Stimulated activated naive CD8-positive, alpha-beta T cell treated with anti-CD3 and anti-CD28 coated beads, Interleukin-15, Interleukin-2, amounts not matched to agents 100 U/mL and 50 U/mL, for 24 hours (primary cell): ENCODE measurements at places on chromosomes 5 and 9.

- DNase-seq = no peak
Measured at GRCh38 chr9:135305546-135306180, 173.9 kb upstream of the PPP1R26 start.

GRCh38 chr9:115978091-115978490, 175.5 kb upstream of the PAPPA start:
- DNase-seq = no peak

GRCh38 chr9:7320139-7320538, 479.4 kb downstream of the DMAC1 start:
- DNase-seq = no peak

DNA sequence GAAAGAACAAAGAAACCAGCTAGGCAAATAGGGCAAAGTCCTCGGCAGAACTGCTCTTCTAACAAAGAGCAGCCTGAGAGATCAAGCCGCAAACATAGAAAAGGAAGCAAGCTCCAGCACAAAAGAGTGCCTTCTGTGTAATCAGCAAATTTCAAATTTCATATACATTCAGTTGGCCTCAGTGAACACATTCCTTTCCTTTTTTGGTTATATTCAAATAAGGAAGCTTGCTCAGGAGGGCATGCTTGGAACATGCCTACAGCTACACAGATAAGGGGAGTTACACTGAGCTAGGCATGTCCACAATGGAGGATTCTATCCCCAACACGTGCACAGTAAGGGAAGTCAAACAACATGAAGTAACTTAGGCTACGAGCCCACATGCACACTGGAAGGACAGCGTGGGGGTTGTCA, 23.4 kb downstream of the IL33 start:
- DNase-seq = no peak

GRCh38 chr9:92973700-92974099, 26.4 kb downstream of the FGD3 start:
- DNase-seq = no peak

DNA sequence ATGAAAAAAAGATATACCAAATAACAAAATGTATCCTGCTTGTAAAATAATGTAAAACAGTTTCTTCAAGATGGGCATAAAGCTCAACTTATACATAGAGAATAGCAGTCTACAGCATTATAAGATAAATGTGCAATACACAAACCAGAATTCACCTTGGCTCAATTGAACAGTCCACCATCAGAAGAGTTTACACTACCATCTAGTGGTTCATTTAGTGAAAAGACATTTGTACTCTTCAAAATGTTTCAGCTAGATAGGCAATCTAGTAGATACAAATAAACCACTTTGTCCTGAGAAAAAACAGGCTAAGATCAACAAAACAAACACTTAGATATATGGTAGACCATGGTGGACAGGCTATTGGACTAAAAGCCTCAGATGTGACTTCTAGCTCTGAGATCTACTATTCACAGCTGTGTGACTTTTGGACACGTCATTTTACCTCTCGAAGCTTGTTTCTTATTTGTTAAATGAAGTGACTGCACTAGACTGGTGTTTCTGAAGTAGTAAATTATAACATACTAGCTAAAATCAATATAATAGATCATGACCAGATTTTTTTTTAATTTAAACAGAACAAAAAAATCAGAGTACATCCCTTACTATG, 22.1 kb upstream of the TPD52L3 start:
- DNase-seq = no peak

DNA sequence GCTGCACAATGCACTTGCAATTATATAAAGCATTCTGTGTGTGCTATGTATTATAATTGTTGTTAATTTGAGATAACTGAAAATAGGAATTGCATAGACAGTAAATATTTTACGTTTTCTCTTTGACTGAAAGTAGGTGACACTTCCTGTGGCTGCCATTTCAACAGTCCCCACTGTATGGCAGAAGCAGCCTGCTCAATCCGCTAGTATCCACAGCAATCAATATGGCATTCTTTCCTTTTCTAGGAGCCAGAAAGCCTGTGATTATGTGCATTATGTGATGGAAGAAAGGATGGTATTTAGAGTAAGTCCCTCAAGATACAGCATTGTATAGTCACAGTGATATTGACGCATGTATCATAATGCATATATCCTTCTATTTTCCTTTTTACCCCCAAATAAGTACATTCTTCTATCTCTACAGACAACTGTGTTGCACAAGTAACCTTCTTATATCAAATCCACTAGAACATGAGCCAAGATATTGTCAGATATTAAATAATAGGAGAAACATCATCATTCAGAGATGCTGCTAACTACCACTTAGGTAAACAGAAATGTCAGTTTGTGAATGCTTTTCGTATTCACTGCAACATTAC, 59.7 kb downstream of the CARTPT start:
- no peak for DNase-seq

- no peak for DNase-seq
Measured at GRCh38 chr5:112142769-112143270, 276.3 kb downstream of the EPB41L4A start.

GRCh38 chr5:87410931-87411330, 1.8 kb downstream of the CCNH start:
- DNase-seq = no peak
